ENCODE measurements at places on chromosomes 11 and 22. TPM values are rescaled to one million over a fixed set of nuclear protein-coding genes. Genes with fewer than 3 reads are reported as not detected.

KDELR3 gene
- 39.3 TPM for total RNA-seq

GRCh38 chr11:120786206-120786735, 237.6 kb upstream of the TBCEL start:
- DNase-seq = peak; percentile 46

DNA sequence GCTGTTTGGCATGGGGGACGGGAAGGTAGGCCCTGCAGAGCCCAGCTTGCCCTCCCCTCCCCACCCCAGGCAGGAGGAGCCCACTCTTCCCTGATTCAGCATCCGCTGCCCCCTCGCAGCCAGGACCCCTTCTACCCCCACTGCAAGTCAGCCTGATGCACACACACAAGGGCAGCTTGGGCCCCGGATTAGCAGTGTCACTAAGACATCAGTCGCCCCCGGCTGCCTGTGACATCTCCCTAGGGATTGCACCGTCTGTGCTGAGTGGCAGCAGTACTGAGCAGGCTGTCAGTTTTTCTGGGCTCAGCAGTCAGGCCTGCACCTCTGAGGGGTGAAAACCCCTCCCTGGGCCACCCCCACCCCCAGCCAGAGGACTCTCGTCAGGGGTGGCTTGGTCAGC, 30.4 kb upstream of the SYT7 start:
- DNase-seq = no peak

DNA sequence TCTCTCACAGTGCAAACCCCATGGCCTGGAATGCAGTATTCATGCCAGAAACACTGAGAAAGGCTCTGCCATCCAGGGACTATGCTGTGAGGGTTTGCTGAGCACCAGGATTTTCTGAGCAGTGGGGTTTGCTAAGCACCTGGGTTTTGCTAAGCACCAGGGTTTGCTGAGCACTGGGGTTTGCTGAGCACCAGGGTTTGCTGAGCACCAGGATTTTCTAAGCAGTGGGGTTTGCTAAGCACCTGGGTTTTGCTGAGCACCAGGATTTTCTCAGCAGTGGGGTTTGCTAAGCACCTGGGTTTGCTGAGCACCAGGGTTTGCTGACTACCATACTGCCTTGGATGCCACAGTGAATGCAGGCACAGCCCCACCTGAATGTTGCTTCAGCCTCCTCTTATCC, 48.3 kb upstream of the SMIM38 start:
- DNase-seq = no peak

TRIM51 gene
- total RNA-seq = not detected

DNA sequence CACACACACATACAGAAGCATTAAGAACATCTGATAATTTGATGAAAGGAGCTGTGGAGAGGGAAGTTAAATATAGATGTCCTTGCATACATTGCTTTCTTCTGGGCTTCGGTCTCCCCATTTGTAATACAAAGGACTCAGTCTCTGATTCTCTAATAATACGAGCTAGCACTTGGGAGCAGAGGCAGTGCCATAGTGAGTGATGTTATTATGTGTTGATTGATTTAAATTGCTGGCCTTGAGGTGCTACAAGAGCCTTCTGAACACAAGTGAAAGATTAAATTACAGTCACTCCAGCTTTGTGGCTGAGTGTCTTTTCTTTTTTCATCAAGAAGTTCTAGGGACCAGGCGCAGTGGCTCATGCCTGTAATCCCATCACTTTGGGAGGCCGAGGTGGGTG, 61.5 kb upstream of the HMGXB4 start:
- DNase-seq = no peak

- no peak for DNase-seq
These were observed 2.9 kb downstream of the MYO7A start for GRCh38 chr11:77130763-77131513.

PTDSS2 gene
- total RNA-seq = 56.1 TPM

DNA sequence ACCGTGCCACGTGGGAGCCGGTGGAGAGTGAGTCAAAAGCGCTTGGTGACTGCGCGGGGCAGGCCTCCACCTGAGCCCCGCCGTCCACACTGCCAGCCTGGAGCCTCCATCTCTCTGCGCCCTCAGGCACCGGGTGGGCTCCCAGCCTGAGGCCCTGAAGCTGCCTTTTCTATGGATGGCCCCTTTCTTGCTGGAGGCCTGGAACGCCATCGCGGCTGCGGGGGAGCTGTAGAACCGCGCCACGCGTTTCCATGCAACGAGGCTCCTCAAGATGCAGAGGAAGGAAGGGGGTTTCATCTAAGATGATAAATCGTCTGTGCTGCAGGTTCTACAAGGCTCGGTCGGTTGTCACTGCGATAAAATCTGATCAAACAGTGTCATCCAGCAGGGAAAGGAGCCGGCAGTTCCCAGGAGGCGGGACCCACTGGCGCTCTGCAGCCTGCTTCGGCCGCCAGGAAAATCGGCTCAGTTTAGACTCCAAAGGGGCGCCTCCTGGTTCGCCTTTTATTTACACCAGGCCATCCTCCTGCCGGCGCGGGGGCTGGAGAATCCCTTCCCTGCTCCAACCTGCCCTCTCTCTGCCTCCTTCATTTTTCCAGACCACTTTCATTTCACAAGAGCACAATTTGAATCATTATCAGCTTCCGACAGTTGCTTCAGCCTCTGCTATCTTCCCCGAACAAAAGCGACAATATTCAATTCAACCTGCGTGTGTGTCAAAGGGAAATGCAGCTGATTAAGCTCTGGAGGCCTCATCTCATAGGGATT, 624.4 kb downstream of the BRD1 start:
- peak; percentile 80 for DNase-seq

SLC17A6 gene
- total RNA-seq = not detected

GRCh38 chr11:83970061-83970671, 684.0 kb upstream of the CCDC90B start:
- DNase-seq = no peak

GRCh38 chr11:17596711-17597110, 49.7 kb downstream of the OTOG start:
- DNase-seq = peak; percentile 65

GGTLC3 gene
- not detected for total RNA-seq

MISFA gene
- total RNA-seq = 3.0 TPM

GRCh38 chr11:34887260-34887659, 28.9 kb downstream of the APIP start:
- DNase-seq = no peak

DNA sequence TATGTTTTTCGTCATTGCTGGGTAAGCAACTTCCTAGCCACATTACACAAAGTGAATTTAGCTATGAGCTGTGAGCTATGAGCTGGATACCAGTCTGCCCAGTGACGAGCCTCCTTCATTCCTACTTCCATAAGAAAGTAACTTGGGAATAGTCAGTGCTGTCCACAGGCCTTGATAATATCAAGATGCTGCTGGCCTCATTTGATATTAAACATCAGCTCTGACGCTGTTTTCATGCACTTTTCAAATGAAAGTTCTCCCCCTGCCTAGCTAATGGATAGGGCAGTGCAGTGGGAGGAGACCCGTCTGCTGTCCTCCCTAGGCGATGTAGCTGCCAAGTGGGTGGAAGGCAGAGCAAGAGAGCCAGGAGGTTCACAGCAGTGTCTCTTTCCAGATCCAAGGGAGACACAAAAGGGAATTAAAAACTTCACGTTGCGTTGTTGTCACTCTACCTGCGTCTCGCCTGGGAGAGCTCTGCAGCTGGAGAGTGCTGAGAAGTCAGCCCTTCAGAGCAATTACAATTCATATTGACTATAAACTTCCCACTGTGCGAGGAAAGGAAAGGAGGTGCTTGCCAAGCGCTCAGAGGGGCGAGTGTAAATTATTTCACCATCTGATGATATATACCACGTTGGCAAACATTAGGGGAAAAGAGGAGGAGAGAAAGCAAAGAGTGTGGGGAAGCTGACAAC, 861.4 kb downstream of the NTM start:
- no peak for DNase-seq

OR5M8 gene
- total RNA-seq = not detected

GRCh38 chr22:50056214-50056972, 1.7 kb downstream of the TTLL8 start:
- DNase-seq = no peak

TRMT112 gene
- total RNA-seq = 174 TPM

CRYBA4 gene
- total RNA-seq = not detected

DNA sequence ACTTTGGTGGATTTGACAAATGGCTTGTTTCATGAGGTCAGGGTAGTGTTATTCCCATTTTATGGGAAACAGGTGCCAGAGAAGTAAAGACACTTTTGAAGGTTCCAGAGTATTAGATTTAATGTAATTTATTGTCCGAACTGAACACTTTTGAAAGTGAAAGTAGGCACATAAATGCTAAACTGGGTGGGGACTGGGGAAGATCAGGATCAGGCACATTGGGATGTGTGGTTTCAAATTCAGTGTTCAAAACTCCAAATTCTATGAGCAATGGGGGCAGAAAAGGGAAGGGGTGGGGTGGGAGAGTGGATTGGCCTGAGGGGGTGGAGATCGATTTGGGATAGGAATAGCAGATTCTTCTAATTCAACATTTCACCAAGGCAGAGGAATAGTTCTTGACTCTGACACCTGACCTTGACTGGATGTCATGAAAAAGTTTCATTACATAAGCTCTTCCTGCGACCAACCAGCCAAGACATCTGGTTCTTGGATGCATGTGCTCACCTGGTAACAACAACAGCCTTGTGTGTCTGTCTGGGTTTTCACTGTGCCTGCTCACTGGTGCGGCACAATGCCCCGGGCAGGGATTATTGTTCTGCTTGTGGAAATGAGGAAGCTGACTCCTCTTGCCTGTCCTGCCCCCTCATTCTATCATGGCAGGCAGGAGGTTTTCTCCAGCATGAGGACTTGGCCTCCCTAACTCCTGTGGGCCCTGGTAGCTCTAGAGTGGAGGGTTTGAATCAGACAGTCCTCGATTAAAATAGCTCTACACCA, 10.8 kb downstream of the PPFIBP2 start:
- DNase-seq = no peak

- DNase-seq = no peak
These were observed 57.9 kb upstream of the NUP160 start for GRCh38 chr11:47906066-47906465.

- DNase-seq = no peak
These were observed 16.4 kb downstream of the USP2 start for GRCh38 chr11:119365071-119365591.

- DNase-seq = peak; percentile 27
These were observed 11.3 kb upstream of the MTMR3 start for GRCh38 chr22:29871684-29872083.

DNA sequence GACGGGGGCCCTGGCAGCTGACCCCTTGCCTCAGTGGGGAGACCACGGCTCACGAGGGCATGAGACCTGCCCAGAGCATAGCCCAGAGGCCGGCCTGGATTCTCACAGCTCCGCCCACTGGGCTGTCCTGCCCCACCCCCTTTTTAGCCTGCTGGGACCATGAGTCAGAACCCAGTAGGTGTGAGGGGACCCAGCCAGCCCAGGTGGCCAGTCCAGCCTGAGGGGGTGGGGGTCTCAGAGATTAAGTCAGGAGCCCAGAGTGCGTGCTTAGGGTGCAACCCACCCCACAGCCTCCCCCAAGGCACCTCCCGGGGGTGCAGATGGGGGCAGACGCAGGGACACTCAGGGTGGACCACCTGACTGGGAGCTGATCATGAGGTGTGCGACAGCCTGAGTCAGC, 40.1 kb upstream of the PPARA start:
- no peak for DNase-seq

DNA sequence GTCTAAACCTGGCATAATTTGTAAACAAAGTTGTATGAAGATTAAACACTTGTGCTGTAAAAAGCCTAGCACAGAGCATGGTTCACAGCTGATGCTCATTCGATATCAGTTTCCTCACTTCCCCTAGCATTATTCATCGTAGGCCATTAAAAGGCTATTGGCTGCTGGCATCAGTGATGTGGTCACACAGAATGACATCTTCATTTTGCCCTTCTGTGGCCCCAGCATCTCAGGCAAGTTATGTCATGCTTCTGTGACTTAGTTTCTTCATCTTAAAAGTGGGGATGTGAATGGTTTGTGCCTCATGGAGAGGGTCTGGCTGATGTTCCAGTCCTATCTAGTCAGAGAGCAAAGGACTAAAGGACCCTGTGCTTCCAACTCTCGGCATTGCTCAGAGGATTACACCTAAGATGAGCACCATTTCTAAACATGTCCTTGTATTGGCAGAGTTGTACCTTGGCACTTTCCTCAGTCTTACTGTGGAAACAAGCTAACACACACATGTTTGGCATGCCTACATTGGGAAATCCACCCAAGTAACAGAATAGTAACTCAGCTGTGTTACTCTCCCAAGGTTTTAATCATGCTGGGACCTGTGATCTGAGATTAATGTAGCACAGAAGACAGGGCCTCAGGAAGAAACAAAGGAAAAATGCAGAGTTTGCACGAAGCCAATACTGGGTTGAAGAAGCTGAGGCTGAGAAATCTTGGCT, 83.5 kb upstream of the OR9Q1 start:
- no peak for DNase-seq

DNA sequence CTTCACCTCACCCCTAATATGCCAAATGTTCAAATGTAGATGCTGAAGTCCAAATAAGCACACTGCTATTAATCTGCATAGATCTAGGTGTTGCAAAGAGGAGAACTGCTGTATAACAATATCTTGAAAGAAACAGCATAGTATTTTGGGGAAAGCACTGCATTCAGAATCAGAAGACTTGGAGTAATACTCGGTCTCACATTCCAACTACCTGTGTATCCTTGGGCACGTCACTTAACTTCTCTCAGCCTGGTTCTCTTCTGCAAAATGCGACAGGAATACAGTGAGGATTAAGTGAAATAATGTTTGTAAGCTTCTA, 332 bp upstream of the HMGXB4 start:
- DNase-seq = no peak
